Activated naive CD4-positive, alpha-beta T cell treated with anti-CD3 and anti-CD28 coated beads, Interleukin-2, amount 10 ng/mL, durations not matched to agents 5 hours and 36 hours (primary cell): ENCODE measurements at places on chromosomes 7 and 10. TPM values are rescaled to one million over a fixed set of nuclear protein-coding genes. Genes with fewer than 3 reads are reported as not detected.

The NEBL gene
- total RNA-seq = not detected

The SDHAF3 gene
- total RNA-seq = 17.4 TPM

The PRR15 gene
- total RNA-seq = not detected

The CYP3A7 gene
- not detected for total RNA-seq

The TRPV6 gene
- total RNA-seq = not detected

The MYL10 gene
- total RNA-seq = not detected

The DKK1 gene
- total RNA-seq = not detected

The DGKI gene
- 0.46 TPM for total RNA-seq

The PKD2L1 gene
- total RNA-seq = 0.23 TPM

The OR2A7 gene
- total RNA-seq = 3.7 TPM
